ENCODE measurements at places on chromosomes 5 and 9.

DNA sequence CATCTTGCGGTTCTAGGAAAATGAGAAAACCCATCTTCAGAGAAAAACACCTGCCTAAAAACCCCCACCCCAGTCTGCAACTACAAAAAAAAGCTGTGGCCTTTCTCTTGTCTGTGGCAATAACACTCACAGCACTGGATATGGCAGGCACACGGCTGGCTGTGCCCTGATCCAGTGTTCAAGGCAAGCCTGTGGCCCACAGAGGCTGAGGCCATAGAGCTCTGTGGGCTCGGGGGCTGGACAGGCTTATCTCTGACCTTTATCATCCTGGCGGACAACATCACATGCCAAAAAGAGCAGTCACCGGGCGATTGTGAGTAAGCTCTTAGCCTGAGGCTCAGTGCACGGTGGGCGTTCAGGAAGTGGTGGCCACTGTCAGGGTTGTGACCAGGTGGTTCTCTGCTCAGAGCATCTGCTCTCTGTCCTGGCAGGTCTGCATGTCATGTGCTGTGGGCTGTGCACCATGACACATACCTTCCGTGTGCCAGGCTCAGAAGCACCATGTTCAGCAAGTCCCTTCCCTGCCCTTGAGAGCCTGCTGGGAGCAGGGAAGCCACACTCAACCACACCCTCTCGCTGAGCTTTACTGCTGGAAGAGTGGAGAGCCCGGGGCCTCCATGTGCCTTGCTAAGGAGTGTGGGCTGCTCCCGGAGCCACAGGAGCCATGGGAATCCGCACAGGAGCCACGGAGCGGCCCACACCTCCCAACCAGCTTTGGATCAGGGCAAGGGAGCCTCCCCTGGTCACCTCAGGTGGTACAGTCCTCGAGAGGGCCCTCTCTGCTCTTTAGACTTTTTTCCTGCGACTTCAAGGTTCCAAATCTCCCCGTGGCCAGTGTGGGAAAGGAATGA, 34.6 kb upstream of the WDR38 start:
- peak; percentile 49 for DNase-seq

GRCh38 chr9:19521205-19521604, 112.4 kb downstream of the ACER2 start:
- DNase-seq: no peak

DNA sequence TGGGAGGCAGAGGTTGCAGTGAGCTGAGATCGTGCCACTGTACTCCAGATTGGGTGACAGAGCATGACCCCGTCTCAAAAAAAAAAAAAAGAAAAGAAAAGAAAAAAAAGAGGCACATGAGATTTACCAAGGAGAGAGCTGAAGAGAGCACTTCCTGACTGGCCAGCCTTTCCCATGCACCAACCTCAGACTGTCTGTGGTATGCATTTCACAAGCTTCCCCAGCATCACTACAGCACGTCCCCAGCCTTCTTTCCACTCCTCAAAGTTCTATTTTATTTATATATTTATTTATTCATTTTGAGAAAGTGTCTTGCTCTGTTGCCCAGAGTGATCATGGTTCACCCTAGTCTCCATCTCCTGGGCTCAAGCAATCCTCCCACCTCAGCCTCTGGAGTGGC, 13.6 kb upstream of the FUBP3 start:
- no peak for DNase-seq

- peak; percentile 41 for DNase-seq
These were observed 114.9 kb upstream of the NFIB start for GRCh38 chr9:14428781-14429230.
